ENCODE measurements at places on chromosomes 5 and 9.
A peak's percentile ranks its signal among the peaks of the same experiment; 100 is the strongest.

- no peak for DNase-seq
Observed at GRCh38 chr5:66777868-66778267, 181.7 kb downstream of the MAST4 start.

DNA sequence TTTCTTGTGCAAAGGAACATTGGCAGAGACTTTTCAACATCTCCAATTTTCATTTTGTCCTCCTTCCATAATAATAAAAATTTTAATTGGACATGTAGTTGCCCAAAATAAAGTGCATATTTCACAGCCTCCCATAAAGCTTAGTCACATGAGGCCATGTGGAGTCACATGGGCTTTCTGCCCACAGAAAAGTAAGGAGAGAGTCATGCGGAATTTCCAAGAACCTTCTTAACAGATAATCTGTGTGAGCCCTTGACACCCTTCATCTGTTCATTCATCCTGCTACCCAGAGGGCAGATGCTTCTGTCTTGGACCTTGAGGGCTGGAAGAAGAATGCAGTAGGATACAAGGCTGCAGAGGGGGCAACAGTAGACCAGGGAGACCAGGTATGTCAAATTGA is 60.7 kb downstream of the APTX start:
- peak; percentile 60 for DNase-seq

- peak; percentile 20 for DNase-seq
Observed at GRCh38 chr5:72394688-72395087, 74.5 kb downstream of the PTCD2 start.

- no peak for DNase-seq
Observed at GRCh38 chr5:78756858-78757257, 108.3 kb upstream of the LHFPL2 start.

GRCh38 chr9:6566409-6567139 is 79.0 kb downstream of the GLDC start:
- DNase-seq = no peak

- DNase-seq = no peak
Observed at GRCh38 chr9:125293134-125293533, 31.5 kb downstream of the GAPVD1 start.

- peak; percentile 81 for DNase-seq
Observed at GRCh38 chr5:160339406-160340130, 27.2 kb upstream of the CCNJL start.
